Kidney tubule cell (primary cell): ENCODE measurements at places on chromosomes 7 and 10.
A peak's percentile ranks its signal among the peaks of the same experiment; 100 is the strongest.

- no peak for DNase-seq
Observed at GRCh38 chr7:139494835-139495579, 11.5 kb upstream of the KLRG2 start.

GRCh38 chr7:151964951-151965350, 8.7 kb downstream of the GALNTL5 start:
- DNase-seq: no peak

DNA sequence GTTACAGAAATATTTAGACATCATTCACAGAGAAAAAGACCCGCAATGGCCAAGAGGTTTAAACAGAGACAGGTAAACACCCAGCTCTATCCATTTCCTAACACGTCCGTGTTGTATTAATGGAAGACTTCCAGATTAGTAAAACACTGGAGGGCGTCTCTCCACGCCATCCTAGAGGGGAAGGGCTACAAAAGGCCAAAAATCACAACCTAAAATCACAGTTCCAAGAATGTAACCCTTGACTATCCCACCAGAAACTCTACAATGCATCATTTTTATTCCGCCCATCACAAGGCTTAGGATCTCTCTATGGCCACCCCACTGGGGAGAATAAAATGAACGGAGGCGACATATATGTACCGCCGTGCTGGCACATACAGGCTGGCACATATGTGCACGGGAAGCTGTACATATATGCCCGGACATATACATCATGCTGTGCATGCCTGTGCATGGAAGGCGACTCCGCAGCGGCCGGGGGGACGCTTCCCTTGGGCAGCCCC, 734 bp downstream of the PCLO start:
- DNase-seq: no peak

DNA sequence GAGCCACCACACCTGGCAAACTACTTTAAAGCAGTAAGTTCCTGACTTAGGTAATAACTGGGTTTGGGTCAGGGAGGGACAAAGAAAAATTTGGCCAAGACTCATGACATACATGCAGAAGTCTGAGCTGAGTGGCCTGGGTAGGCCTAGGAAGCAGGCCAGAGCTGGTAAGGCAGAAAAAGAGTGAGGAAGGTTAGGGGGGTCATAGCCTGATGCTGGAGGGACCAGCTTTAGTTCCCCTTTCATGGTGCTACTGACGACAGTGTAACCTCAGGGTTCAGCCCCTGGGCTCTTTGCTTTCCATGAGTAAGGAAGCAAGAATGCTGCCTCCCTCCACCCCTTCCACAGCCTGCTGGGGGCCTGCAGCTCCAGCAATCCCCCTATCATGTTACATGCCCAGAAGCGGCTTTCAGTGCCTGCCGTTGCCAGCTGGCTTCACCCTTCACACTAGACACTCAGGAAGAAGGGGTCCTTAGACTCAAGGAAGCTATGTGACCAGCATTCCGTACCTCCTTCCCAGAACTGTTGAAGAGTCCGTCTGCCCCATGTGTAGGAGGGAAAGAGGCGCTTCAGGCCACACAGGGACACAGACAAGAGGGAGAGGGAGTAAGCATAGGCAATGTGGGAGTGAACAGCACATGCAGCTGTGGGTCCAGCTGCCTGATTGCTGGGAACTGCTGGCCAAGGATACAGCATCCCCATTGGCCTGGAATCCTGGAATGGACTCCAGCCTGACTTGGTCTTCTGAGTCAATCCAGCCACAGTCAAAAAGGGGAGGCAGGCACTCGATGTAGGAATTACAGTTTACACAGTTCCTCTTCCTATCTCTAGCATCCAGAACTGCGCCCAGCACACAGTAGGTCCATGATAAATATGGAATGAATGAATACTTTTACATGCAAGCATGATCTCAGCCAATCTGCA, 4.1 kb upstream of the PLAU start:
- DNase-seq: peak; percentile 97

DNA sequence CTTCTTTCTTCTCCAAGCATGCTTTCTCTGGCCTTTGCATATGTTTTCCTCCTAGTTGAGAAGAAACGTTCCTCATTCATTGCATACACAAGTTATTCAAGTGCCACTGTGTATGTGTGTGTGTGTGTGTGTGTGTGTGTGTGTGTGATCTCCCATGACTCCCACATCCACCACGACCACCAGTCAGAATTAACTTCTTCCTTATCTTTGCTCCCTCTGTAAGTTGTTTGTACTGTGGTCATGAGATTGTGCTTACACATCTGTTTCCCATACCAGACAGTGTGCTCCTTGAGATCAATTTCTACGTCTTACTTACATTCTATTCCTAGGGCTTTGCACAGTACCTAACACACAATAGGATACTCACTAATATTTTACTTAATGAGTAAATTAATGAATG, 22.4 kb upstream of the FAM13C start:
- DNase-seq: no peak

DNA sequence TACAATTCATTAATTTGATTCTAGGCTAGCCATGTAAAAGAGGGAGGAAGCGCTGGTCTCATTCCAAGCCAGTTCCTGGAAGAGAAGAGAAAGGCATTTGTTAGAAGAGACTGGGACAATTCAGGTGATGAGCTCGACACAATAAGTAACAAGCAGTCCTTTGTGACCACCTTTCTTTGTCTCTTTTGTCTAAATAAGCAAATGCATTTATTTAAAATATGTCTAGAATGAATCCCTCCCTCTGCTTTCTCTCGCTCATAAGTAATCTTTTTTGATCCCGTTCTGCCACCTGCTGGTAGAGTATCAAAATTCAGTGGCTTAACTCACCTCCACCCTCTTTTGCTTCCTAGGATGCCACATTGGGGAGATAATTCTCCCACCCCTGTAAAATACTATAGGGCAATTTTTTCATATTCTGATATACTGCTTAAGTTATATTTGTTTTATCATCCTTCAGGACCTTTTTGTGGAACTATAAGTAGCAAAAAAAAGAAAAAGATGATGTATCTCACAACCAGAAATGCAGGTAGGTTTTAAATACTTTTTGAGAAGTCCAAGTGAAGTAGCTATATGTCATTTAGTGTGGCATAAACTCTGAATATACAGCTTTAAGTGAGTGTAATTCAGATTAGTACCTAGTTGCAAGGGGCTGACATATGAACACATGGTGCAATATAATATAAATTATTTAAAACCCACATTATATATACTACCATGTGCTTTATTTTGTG, 91.5 kb downstream of the GSDME start:
- DNase-seq: peak; percentile 57

- DNase-seq: no peak
Observed at GRCh38 chr10:99742254-99742653, 10.2 kb downstream of the CUTC start.

GRCh38 chr7:101231644-101232043, 6.0 kb downstream of the CLDN15 start:
- peak; percentile 22 for DNase-seq

- no peak for DNase-seq
Observed at GRCh38 chr10:71651428-71651827, 68.2 kb downstream of the C10orf105 start.

GRCh38 chr7:20895563-20895962, 108.9 kb upstream of the SP8 start:
- no peak for DNase-seq

DNA sequence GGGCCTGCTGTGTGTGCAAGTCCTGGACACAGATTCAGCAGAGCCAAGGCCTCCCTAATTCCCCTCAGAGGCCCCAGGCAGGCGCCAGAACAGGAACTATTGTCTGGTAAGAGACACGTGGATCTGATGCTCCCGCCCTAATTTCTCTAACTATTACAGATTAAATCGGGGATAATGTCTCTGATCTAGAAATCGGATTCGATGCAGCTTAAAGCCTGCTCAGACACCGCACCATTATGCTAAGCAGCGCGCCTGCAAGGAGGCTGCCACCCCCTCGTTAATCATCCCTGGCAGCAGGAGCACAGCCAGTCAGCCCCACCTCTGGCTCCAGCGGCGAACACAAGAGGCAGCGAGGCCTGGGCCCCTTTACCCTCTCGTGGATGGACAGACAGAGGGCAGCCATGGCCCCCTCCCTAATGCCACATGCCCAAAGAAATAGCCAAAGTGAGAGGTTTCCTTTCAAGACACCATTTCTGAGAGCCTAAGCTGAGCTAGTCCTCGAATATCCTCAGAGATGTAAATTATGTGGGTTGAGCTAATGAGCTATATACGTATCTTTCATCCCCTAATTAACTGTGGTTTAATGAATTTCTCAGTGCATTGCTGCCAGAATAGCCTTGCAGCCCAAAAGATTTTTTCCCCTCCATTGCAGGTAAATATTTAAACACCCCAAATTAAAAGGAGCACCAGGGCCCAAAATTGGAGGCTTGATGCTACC, 122.1 kb downstream of the GRID1 start:
- no peak for DNase-seq

DNA sequence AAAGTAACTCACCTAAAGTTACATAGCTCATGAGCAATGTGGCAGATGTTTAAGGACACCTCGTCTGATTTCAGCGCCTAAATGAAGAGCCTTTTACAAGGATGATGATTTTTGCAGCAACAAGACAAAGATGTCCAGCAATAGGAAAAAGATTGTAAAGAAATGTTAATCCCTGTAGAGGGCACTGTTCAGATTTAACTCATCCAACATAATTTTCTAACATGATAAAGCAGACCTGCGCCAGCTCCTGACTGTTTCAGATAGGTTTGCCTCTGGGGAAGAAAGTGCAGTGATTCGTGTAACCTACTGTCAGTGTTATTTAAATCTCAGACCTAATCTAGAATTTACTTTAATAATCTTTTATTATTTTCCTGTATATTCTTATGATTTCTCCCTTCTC, 595.2 kb downstream of the AUTS2 start:
- DNase-seq: peak; percentile 53

DNA sequence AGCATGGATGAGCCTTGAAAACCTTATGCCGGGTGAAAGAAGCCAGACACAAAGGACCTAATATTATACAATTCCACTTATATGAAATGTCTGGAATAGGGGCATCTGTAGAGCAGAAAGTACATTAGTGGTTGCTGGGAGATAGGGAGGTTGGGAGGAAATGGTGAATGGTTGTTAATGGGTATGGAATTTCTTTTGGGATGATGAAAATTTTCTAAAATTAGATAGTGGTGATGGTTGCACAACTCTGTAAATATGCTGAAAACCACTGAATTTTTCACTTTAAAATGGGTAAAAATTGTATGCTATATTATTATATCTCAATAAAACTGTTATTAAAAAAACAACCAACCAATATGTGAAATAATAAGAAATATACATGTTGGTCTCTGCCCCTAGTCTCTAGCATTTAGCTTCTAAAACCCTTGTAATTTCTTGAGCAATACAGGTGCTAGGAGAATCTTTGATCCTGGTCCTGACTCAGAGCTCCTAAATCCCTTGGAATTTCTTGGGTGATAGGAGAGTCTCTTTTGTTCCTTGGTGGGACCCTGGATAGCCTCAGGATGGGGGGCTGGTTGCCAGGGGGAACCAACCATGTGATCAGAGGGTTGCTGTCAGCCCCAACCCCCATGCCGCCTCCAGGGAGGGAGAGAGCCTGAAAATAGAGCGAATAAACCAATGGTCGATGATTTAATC, 64.0 kb downstream of the TACR2 start:
- DNase-seq: peak; percentile 16

- DNase-seq: peak; percentile 88
Observed at GRCh38 chr10:113045147-113046055, 95.4 kb downstream of the TCF7L2 start.

DNA sequence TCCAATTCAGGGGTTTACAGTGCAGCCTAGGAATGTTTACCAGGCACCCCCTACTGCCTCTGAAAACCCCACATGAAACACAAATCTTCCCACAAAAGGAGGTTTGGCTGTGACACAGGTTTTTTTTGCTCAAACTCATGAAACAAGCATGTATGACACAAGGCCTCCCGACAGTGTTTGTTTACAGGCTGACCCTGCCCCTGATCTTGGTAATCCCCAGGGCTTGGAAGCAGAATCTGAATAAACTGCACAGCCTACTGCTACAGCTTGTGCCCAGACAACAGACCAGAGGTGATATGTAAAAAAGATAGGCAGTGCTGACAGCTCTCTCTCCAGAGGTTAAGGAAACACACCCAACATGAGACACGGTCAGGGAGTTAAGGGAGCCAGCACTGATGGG, 184.2 kb downstream of the KMT2E start:
- peak; percentile 71 for DNase-seq

- DNase-seq: peak; percentile 17
Observed at GRCh38 chr10:30447125-30447799, 13.3 kb downstream of the MAP3K8 start.

DNA sequence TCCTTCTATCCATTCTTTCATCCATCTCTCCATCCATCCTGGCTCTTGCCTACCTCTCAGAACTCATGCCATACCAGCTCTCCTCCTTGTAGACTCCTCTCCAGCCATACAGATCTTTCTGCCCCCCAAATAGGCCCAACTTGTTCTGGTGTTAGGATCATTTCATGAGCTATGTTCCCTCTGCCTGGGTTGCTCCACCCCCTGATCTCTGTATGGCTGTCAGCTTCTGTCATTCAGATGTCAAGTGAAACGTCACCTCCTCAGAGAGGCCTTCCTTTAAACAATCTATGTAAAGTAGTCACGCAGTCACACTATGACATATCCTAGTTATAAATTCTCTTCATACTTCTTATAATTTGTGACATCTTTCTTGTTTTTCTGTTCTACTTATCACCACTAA, 42.3 kb upstream of the PNLIPRP3 start:
- no peak for DNase-seq

DNA sequence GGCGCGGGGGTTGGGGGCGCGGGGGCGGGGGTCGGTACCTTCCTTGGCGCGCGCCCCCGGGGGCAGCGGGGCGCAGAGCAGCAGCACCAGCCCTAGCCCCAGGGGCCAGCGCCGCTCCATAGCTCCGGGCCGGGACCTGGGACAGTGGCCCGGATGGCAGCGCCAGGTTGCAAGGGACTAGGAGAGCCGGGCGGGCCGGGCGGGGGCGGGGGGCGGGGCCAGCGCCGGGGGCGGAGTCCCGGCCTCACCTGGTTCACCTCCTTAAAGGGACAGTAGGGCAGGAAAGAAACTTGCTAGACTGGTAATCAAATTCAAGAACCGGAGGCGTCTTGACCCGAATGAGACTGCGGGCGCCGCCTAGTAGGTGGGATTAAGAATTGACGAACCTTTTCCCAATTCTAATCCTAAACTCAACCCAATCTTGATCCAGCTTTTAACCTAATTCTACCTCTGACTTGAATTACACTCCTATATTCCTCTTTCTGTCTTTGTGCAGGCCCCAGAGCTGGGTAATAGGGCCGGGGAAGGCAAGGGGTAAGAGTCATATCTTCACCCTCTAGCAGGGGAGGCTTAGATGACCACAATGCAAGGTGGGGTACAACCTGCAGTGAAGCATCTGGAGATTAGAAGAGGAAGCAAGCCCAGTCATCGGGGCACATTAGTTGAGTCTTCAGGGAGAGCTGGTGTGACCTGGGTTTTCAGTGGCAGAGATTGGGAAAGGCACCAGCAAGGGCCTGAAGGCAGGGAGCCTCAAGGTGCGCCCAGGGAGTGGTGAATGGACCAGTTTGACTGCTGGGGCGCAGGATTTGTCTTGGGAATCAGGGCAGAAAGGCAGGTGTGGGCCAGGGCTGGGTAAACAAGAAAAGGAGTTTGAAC, at the start of gene EPHA1:
Gene EPHA1 (minus strand): TSS at position 171 of the 876 bp plus-strand sequence. CDS start 51 bp downstream, at position 120.
- DNase-seq: peak; percentile 89

- DNase-seq: no peak
Observed at GRCh38 chr10:100876585-100877460, 35.9 kb upstream of the SLF2 start.

- peak; percentile 30 for DNase-seq
Observed at GRCh38 chr7:7183838-7184463, 1.6 kb downstream of the C1GALT1 start.
